ENCODE measurements at places on chromosomes 12 and 14. TPM values are rescaled to one million over a fixed set of nuclear protein-coding genes. Genes with fewer than 3 reads are reported as not detected.

KRT6A gene
- total RNA-seq, result 0.74 TPM

SLC4A8 gene
- 8.3 TPM for total RNA-seq

KERA gene
- total RNA-seq, result not detected

AHNAK2 gene
- total RNA-seq, result 10.8 TPM

- DNase-seq, result no peak
Measured at GRCh38 chr14:69845050-69845581, 34.1 kb upstream of the SMOC1 start.

- DNase-seq, result no peak
Measured at GRCh38 chr14:34302654-34303053, 159.4 kb downstream of the SPTSSA start.

- DNase-seq, result peak; percentile 85
Measured at GRCh38 chr12:47828976-47829482, 9.3 kb upstream of the HDAC7 start.

- DNase-seq, result no peak
Measured at GRCh38 chr12:57569858-57570257, 20.0 kb downstream of the KIF5A start.

DNA sequence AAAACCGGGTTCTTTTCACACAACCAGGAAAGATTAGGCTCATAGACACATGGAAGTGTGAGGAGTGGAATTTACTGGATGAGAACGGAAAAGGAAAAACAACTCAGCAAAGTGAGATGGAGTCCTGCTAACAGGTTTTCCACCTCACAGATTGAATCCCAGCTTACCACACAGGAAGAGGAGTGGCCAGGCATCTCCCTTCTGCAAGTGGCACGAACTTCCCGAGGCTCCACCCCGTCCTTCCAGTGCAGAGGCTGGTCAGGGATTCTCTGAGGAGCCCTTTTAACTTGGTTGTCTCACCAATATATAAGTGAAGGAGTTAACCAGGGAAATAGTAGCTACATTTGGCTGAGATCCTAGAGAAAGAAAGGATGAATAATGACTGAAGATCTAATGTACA is 102.8 kb downstream of the SCAF11 start:
- no peak for DNase-seq

DNA sequence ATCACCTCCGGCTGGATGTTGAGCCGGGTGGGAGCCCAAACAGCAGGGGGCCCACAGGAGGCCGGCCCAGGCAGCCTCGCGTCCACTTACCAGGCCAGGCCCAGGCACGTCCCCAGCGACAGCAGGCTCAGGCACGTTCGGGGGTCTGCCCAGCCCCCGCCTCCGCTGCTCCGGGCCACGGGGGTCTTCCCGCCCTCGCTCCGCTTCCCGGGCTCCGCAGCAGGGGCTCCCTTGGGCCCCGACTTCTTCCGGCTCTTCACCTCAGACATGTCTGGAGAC is 216 bp downstream of the IKBIP start:
- DNase-seq, result no peak

GRCh38 chr14:28782301-28782700 is 15.7 kb downstream of the FOXG1 start:
- DNase-seq, result no peak

GRCh38 chr12:43332977-43333640 is 218.9 kb downstream of the ADAMTS20 start:
- DNase-seq, result no peak

GRCh38 chr14:93030761-93031160 is 85.0 kb downstream of the ITPK1 start:
- DNase-seq, result no peak

DNA sequence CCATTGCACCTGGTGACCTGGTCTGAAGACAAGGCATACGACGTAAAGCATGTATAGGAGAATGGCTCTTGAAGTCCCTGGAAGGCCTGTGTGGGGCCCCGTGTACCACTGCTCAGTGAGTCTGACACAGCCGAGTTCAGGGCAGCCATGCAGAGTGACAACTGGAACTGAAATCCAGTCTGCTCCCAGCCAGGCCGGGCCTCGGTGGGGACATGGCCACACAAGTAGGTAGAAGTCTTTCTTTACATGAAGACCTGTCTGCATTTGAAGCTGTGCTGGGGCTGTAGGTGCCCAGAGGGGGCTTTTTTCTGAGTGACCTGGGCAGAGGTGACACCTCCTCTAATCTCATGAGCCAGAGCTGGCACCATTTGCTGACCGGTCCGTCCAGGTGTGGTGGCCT is 35.7 kb downstream of the ADGRD1 start:
- DNase-seq, result no peak

- no peak for DNase-seq
Measured at GRCh38 chr12:88556213-88556774, 24.0 kb downstream of the KITLG start.

DNA sequence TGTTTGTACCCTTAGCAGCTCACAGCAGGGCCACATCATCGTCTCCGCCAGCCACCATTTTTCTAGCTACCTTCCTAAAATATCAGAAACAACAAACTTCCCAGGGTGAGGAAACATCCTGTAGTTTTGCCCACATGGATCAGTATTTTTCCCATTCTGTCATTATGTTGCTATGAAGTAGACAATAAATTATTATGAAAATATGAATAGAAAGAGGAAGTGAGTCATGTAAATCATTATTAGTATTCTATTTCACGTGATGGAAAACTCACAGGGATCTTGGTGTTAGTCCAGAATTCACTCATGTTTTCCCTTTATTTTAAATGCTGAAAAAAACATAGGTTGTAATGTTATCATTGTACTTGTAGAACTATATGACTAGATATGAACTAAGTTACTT is 319.4 kb downstream of the SYT1 start:
- DNase-seq, result no peak

DNA sequence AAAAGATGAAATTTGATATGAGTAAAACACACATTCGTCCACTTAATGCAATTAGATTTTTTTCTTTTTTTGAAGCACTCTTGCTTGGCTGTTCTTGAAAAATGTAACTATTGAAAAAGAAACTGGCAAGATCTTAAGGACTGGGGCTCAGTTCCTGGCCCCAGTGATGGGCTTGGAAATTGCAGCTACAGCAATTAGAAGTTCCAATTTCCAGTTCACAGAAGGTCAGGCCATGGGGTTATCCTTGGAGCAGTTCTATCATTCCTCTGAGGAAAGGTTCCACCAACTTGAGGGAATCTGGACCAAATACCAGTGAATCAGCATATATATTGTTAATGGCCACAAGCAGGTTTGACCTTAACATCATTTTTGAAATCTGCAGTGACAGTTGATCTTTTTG is 18.9 kb downstream of the IGF1 start:
- no peak for DNase-seq

- DNase-seq, result no peak
Measured at GRCh38 chr12:67797753-67798152, 149.2 kb downstream of the DYRK2 start.

DNA sequence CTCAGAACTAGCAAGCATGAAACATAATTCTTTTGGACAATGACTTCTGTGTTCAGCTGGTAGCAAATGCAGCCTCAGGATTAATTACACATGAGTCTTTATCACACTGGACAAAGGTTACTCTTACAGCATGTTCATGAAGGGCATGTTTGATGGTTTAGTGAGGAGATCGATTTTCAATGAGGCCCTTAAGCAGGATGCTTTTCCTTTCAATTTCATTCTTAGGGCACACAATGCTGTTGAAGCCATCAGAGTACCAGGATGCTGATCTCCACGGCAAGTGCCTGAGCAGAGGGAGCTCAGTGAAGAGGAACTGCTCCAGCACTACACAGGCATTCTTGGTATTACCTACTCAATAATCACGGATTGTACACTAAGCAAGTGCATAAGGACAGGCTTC is 542.0 kb downstream of the SNAPC1 start:
- DNase-seq, result no peak

DNA sequence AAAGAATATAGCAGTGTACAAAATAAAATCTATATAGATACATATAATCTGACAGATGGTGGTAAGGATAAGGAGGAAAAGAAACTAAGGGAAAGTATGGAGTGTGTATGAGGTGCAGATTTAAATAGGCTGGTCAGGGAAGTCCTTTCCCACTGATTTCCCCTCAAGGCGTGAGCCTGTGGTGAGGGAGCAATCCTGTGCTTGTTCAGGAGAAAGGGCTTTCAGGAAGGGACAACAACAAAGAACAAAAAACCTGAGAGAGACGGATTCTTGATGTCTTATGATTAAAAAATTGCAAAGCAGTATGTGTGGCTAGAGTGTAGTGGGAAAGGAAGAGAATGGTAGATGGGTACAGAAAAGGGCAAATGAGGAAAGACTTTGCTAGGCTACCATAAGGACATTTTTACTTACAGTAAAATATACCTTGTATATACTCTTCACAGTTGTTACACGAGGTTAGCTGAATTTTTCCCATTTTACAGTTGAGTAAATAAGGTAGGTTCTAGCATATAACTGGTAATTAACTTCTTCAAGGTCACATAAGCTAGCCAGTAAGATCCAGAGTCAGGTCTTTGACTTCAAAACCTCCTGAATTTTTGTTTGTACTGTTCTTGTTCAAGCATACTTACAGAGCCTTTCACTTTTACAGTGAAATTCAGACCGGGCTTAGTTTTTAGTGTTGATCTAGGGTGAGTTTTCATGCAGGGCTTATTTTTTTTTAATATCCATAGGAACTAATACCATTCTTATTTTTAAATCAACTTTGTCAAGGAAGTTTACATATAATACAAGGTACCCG is 15.6 kb downstream of the CNOT2 start:
- DNase-seq, result no peak

Data from lower lobe of right lung (tissue), 2 donors.